ENCODE measurements at places on chromosomes 11 and 22. TPM values are rescaled to one million over a fixed set of nuclear protein-coding genes. Genes with fewer than 3 reads are reported as not detected.

- no peak for DNase-seq
Observed at GRCh38 chr22:25021976-25022711, 69.6 kb downstream of the KIAA1671 start.

- peak; percentile 88 for DNase-seq
Observed at GRCh38 chr11:57711414-57712255, at the start of gene MED19. TSS of gene MED19 (minus strand) at chr11:57712215. CDS start at chr11:57712179, 36 bp downstream.

GRCh38 chr11:78390809-78391208 is 26.8 kb downstream of the GAB2 start:
- DNase-seq, result no peak

ADAMTS8 gene
- not detected for total RNA-seq

BDNF gene
- total RNA-seq, result 0.64 TPM

- DNase-seq, result no peak
Observed at GRCh38 chr22:33255791-33256190, 197.6 kb upstream of the SYN3 start.

- no peak for DNase-seq
Observed at GRCh38 chr11:119472186-119472855, 49.3 kb upstream of the THY1 start.

FGF3 gene
- not detected for total RNA-seq

NRXN2 gene
- 6.7 TPM for total RNA-seq

ZNF70 gene
- 7.5 TPM for total RNA-seq

- no peak for DNase-seq
Observed at GRCh38 chr11:44726283-44727113, at the start of gene TSPAN18. TSS of gene TSPAN18 (plus strand) at chr11:44726962. CDS start at chr11:44906417, 179,455 bp downstream.

CCDC157 gene
- 3.5 TPM for total RNA-seq

- DNase-seq, result no peak
Observed at GRCh38 chr22:44063462-44064371, 39.6 kb downstream of the PARVB start.

DNA sequence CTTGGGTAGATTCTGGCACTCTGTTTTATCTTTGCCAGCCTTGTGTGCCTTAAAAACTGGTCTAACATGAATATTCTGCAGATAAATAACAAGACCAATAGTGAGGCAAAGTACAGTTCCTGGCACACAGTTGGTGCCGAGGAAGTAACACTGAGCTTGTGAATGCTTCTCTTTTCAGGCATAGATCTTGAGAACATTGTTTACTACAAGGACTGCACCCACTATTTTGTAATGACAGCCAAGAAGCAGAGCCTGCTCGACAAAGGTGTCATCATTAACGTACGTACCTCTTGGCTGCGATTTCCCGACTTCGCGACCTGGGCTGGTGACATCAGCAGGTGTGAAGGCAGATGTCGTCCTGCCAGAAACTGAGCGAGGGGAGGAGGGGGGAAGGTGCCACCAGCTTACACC is 105.7 kb downstream of the MICAL2 start:
- no peak for DNase-seq

DNA sequence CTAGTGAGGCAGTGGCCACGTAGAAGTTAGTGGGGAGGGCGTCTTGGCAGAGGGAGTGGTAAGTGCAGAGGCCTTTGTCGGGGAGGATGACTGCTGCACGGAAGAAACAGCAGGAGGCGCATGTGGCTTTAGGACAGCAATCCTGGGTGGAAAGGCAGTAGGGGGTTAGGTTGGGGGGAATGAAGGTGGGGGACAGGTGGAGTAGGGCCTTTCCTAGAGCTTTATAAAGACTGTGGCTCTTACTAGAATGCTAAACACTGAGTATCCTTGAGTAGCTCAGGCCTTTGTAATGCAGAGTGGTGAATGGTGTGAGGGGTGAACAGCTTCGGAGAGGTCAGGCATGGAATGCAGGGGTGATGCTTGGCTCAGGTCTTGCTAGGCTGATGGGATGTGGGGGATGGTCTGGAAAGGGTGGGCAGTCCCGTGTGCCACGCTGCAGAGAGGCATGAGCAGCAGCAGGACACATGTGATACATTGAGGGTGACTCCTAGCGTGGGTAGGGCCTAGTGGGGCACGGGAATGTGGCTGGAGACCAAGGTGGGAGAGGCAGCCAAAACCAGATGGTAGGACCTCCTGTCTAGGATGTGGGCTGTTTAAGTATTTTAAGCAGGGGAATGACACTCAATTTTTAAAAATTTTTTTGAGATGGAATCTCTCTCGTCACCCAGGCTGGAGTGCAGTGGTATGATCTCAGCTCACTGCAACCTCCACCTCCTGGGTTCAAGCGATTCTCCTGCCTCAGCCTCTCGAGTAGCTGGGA is 19.2 kb downstream of the AP2A2 start:
- DNase-seq, result no peak

MRGPRE gene
- not detected for total RNA-seq

GRCh38 chr11:63767565-63768236 is 874 bp downstream of the ZFTA start:
- DNase-seq, result peak; percentile 53

Measured in transverse colon (tissue), 4 donors.